ENCODE measurements at places on chromosomes 11 and 22.

DNA sequence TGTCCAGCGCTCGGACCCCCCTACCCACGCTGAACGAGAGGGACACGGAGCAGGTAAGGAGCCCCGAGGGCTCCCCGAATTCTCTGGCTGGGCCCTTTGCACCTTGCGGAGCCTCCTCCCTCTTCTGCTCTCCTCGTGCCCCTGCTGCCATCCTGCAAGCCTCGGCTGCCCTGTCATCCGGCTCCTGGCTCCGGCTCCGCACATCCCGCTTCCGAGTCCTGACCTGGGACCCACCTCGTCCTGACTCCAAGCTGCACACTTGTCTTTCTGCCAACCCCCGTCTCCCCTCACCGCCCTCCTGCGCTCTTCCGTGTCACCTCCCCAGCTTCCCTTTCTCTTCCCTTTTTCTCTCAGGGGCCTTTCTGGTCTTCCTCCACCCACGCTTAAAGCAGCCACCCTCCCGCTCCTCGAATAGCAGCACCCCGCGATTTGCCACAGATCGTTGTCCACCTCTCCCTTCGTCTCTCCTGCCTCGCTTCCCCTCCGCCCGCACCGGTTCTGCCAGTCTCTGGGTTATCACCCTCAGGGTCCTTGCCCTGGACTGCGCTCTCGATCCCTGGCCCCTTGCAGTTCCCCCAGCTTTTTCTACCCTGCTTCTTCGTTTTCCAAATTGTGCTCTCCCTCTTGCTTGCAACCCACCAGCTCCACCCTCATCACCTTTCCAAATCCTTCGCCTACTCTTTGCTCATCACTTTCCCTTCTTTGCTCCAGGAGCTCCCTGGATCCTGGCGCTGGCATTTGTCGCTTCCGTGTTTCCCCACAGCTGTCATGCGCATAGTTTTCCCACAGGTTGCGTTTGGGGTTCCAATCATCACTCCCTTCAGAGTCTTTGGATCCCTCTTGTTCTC lies 822 bp downstream of the MARK2 start:
- peak; percentile 50 for DNase-seq

DNA sequence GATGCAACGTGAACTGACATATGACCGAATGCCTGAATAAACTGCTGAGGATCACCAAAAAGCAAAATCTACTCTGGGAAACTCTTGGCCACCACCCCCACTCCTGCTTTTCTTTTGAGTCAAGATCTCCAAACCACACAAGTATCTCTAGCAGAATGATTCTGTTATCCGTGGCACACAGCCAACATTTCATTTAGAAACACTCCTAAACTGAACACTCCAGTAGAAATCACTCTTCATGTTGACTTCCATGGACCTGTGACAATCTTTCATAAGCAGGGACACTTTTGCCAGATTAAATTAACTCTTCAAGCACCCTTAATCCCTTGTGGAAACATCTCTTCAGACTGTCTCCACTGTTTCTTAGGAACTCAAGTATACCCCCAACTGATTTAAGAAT lies 44.4 kb downstream of the VSIG10L2 start:
- DNase-seq, result peak; percentile 35

DNA sequence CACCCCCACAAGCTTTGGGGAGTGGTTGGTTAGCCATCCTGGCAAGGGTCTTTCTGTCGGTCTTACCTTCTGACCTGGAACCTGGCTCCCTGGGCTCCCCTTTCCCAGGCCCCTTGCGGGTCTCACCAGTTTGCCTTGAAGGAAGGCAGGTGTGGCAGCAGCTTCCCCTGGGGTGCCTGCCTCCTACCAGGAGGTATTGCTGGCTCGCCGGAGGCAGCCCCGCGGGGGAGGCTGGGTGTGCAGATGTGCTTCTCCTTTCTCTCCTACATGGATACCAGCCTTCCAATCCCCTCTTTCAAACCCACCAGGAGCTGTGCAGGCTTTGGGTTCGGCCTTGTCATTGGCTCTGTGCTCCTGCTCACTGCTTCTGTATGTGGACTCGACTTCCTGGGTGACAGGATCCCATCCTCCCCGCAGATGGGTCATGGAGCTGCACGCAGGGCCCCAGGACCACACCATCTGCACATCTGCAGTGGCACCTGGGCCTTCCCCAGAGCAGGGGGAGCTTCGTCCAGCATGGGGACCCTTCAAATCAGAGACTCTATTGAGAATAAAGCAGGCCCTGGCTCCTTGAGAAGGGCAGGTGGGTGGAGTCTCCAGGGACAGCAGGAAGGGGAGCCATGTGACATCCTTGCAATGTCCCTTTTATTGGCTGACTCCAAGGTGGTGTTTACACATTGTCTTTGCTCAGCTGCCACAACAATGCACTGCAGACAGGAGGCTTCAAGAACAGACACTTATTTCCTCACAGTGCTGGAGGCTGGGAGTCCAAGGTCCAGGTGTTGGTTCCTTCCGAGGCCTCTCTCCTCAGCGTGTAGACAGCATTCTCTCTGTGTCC lies 592.0 kb downstream of the BRD1 start:
- no peak for DNase-seq

- DNase-seq, result no peak
Measured at GRCh38 chr22:18962308-18962635, 26.2 kb upstream of the PRODH start.
